ENCODE measurements at places on chromosomes 11 and 22. TPM values are rescaled to one million over a fixed set of nuclear protein-coding genes. Genes with fewer than 3 reads are reported as not detected.

GRCh38 chr11:65502555-65503367 lies 3.9 kb downstream of the MALAT1 start:
- DNase-seq = peak; percentile 42

DNA sequence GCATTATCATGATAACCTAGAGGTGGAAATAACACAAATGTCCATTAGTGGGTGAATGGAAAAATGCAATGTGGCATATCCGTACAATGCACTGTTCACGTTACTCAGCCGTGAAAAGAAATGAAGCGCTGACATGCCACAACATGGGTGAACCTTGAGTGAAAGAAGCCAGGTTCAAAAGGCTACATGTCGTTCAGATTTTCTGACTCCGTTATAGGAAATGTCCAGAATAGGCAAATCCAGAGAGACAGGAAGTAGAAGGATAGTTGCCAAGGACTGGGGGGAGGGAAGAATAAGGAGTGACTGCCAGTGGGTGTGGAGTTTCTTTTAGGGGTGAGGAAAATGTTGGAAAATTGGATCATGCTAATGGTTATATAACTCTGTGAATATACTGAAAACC lies 133.8 kb downstream of the ATXN10 start:
- DNase-seq = no peak

DNA sequence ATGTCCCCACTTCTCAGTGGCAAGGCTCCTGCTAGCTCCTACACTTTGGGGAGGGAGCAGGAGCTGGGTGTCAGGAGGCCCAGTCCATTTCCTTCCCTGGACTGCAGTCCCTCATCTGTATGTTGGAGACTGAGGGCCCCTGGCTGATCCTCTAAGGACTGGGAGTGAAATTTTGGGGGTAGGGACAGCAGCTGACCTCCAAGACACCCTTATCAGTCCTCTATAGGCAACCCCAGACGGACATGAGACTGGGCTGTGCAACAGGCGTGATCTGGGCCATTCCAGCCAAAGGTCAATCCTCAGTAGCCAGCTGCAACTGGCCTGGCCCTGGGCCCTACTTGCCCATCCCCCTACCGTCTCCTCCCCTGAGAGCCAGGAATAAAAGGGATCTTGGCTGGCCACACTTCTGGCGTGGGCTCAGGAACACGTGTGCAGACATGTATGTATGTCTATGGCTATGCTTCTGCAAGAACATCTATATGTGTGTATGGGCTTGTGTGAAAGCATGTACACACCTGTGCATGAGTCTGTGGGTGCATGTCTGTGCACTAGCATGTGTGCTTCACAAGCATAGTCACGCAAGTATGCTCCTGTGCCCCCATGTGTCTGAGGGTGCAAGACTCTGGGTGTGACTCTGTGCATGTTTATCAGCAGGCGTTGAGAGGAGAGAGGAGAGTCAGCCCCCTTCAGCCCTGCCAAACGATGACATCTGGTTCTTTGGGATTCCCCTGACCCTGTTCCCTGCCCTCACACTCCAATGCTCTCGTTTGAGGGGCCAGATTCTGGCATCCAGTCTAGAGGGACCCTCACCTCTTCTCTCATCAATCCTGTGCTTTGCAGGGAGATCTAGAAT lies 24.6 kb upstream of the DGAT2 start:
- DNase-seq = no peak

DNA sequence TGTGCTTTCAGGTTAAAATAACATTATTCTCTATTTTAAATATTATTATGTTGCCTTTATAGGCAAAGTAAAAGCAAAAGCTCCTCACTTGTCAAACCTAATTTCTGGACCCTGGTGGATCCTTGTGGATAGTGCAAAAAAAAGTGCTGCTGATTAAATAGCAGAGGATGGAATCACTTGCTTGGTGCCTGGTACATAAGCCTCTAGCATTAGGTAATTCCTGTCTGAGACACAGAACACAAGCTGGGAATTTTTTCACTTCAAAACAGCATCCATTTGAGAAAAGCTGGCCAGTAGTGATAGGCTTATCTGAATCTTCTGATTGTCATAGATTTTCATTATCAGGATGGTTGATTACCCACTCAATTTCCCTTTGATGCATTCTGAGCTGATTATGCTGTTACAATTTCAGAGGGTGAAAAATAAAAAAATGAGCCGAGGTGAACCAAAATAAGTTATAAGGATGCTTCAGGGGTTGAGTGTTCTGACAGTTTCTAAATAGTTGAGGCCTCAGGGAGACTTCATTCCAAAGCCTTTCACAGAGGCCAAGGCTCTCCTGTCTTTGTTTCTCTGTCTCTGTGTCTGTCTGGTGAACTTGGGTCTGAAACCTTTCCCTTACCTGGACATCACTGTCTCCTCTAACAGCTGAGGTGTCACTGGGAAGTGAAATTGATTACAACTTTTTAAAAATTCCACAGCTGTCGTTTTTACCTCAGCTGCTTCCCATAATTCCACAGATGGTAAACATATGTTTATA lies 242.9 kb downstream of the NELL1 start:
- no peak for DNase-seq

GRCh38 chr11:134745456-134745855 lies 333.4 kb upstream of the B3GAT1 start:
- no peak for DNase-seq

GRCh38 chr11:26847459-26847858 lies 125.6 kb upstream of the SLC5A12 start:
- no peak for DNase-seq

GRCh38 chr11:117366875-117367274 lies 39.2 kb downstream of the CEP164 start:
- no peak for DNase-seq

Gene P4HA3
- total RNA-seq = 0.48 TPM

Gene FAM76B
- 42.1 TPM for total RNA-seq

Gene PLEKHB1
- total RNA-seq = 0.80 TPM

- no peak for DNase-seq
Observed at GRCh38 chr11:80186692-80187091, 745.9 kb upstream of the TENM4 start.

Gene FUT4
- total RNA-seq = 3.9 TPM

DNA sequence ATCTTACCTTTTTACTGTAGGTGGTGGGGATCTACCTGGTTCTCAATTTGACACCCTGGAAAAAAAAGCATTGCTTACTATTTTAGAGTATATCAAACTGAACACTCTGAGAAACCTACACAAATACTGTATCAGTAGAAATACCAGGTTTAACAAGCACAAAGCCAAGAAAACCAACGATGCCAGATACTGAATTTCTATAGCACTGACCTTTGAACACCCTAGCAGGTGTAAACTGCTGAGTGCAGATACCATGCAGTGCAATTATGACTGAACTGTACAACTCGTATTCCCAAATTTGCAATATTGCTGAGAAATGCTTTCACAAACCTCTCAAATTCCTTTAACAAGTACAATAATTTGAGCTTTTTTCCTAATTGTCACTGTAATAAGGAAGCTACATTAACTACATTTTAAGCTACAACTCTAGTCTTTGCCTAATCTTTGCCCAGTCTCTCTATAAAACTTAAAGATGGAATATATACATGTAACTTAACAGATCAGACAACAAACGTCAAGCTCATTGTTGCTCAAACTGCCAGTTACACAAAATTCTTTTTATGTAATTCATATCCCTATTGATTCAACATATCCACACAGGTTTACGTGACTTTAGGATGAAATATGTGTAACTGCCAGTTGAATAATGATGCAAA lies 8.9 kb downstream of the TAF1D start:
- no peak for DNase-seq

DNA sequence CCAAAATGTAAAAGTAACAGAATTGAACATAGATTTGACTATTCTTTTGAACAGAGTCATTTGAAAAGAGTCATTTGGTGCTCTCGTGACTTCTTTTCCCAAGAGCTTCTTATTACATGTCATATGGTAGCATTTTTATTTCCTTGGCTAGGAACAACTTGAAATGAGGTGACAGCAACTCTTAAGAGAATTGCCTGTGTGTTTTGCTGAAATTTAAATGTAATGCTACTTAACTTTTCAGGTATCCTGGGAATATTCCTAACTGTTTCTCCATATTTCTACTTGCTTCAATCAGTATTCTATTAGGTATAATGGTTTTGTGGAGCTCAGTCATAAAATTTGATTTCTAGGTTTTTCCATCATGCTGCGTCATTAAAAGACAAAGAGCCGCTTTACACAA lies 700.7 kb downstream of the LUZP2 start:
- DNase-seq = no peak

GRCh38 chr22:39967996-39968972 lies 8.1 kb downstream of the TMA7B start:
- peak; percentile 66 for DNase-seq

DNA sequence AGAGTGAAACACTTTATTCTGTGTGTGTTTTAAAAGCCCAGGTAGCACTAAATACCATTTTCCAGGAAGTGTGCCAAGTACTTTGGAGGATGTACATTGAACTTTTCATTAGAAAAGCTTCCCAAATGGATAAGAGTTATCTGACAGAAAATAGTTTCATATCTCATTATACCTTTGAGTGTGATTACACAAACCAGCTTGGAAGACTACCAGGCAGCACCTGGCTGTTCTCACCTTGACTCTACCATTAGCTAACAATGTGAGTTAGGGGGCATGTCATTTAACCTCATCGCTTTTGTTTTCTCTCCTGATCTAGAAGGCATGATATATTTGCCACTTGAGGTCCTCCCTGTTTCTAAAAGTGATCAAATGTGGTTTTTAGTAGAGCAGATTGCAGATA lies 50.2 kb downstream of the GRM5 start:
- DNase-seq = no peak

Gene LRRC74B
- total RNA-seq = not detected

Gene BACE1
- 17.4 TPM for total RNA-seq

Gene RASGRP2
- 11.5 TPM for total RNA-seq

DNA sequence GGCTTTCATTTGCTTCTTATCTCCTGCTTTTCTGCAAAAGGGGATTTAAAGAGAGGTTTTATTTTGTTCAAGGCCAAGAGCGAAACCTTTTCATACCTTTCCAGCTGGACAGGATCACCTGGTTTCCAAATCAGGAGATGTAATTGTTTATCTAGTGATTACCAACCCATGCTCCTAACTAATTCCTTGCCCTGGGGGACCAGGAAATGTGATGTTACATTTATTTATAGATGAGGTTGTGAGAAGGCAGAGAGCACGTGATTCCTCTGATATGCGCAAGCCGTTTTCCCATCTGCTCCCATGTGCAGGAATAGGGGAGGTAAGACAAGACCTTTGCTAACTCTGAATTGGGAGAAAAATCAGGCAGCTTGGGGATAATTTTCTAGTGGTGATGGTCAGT lies 507.2 kb upstream of the LARGE1 start:
- DNase-seq = no peak

DNA sequence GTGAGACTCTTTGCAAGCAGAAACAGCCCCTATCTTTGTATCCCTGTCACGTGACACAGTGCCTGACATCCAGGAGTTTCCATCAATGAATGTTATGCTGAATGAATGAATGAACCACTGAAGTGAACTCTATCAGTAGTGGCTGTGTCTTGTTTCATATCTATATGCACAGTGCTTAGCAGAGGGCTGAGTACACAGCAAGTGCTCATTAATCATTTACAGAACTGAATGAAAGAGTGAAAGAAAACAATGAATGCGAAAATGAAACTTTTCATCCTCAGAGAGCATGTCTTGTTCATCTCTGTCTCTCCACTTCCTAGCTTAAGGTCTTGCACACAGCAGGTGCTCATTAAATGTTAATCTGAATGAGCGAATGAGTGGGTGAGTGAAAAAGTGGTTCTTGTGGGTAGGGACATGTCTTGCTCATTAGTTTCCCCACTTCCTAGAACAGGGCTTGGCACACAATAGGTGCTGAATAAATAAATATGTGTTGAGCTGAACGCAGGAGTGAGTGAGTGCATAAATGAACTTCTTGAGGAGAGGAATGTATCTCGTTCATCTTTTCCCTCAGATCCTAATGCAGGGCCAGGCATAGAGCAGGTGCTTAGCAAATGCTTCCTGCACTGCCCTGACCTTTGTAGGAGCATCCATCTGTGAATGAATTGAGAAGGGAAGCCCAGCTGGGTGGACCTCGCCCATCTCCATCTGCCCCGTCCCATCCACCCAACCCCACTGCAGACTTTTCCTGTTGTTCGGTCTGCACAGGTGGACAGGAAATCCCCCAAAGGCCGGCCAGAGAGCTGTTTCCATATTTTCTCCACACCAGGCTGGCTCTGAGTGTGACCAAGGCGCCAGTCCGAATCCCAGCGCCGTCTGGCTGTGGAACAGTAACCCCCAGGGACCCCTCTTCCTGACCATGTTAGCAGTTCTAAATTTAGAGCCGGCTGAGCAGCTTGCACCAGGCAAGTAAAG lies 113.4 kb upstream of the CRYBB3 start:
- DNase-seq = no peak

DNA sequence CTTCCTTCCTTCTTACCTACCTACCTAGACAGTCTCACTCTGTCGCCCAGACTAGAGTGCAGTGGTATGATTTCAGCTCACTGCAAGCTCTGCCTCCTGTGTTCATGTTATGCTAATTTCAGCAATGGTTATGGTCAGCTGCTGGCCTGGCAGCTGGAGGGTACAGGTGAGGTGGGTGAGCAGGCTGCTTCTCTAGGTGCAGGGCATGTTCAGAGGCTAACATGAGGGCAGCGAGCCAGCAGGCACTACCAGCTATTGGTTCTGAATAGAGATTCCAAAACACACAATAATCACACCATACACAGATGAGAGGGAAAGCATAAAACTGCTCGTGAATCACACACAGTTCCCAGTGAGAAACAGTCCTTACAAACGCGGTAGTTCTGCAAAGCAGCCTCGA lies 48.7 kb upstream of the RFPL3 start:
- no peak for DNase-seq

DNA sequence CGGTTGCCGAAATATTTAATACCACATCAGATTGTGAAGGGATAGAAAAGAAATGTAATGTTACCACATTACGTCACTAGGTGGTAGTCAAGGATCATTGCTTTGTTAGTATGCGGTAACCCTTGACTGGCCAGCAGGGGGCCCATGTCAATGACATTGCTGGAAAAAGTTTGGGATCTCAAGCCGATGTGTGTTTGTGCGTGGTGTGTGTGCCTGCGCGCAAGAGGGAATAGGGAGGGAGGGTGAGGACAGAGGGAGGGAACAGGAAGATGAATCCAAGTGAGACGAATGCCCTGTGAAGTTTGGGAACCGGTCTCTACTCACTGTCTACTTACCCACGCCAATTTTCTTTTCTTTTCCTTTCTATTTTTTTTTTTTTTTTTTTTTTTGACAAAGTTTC lies 10.7 kb upstream of the MRGPRX2 start:
- DNase-seq = peak; percentile 29

Gene OR52N4
- not detected for total RNA-seq

Gene SLN
- not detected for total RNA-seq

Gene MOGAT2
- 7.3 TPM for total RNA-seq

- no peak for DNase-seq
Observed at GRCh38 chr11:13777341-13777985, 109.0 kb downstream of the FAR1 start.

All from breast epithelium (tissue), 4 donors.